ENCODE measurements at places on chromosomes 6 and 20.

- no peak for DNase-seq
These were observed 15.7 kb upstream of the LAMA4 start for GRCh38 chr6:112269979-112270566.

DNA sequence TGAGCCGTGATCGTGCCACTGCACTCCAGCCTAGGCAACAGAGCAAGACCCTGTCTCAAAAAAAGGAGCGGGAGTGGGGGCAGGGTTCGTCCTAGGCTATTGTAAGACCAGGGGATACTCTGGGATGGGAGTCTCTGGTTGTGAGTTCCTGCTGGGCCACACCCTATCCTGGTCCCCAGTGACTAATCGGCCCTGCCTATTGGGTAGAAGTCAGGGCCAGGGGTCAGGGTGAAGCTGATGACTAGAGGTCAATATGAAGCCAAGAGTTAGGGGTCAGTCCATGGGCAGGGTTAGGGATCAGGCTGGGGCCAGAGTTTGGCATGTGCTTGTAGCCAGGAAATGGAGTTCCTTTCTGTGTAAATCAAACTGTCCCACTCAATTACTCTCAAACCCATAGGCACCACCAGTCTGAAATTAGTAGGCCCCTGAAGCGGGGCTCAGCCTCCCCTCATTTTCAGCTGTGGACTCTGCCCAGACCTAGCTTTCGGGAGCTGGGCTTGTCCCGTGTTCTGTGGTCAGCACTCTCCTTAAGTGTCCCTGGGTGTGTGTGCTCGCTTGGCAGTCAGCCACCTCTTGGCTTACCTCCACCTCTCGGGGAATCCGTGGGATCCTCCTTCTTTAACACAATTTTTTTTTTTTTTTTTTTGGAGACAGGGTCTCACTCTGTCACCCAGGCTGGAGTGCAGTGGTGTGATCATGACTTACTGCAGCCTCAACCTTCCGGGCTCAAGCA, 1.8 kb downstream of the HSPA12B start:
- DNase-seq, result no peak

DNA sequence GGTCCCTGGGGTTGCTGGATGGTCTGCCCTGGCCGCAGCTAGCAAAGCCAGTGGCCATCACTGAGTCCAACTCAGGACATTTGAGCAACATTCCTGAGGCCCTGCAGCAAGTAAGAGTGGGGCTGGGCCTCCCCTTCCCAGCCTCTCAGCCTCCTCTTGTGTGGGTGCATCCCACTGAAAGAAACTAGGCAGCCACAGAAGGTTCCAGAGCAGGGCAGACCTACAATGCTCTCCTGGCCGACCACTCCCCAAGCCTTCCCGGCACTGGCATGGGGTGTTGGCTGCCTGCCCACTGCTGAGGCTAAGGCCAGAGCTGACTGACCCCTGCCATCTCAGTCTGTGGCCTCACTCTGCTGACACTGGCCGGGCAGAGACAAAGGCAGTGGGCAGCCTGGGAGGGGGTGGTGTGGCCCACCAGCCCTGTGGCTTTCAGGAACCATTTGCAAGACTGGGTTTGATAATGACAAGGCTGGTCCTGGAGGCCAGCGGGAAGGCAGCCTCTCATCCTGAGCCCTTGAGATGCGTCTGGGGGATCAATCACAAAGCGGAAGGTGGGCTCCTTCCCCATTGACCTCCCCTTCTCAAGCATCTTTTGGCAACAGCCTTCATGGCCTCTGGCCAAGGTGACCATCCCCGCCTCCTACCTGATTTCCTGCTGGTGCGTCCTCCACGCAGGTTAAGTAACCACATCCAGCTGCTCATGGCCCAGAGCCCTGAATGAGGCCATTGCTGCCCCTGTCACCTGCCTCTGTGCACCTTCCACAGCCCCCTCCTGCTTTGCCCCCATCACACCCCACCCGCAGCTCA, 9.6 kb downstream of the DLGAP4 start:
- no peak for DNase-seq

DNA sequence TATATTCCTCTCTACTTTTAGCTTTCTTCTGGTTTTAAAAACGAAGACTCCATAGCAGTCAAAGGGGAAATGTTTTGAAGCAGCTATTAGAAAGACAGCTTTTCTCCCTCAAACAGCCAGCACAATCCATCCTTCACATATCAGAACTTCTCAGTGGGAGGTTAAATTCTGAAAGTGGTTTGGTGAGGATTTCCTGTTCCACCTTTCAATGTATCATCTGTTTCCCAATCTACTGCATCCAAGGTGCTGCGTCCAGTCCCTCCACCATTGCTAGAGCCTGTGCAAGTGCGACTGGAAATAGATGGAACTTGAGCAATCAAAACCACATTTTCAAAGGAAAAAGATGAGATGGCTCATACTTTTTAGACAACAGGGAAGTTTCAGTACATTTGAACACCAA, 508.3 kb upstream of the ARID1B start:
- DNase-seq, result no peak
